Activated gamma-delta T cell treated with Interleukin-2 at 50 U/mL for 16 hours (primary cell): ENCODE measurements at places on chromosomes 11 and 22.

- no peak for DNase-seq
Observed at GRCh38 chr22:42910221-42910942, 53.3 kb upstream of the ARFGAP3 start.

DNA sequence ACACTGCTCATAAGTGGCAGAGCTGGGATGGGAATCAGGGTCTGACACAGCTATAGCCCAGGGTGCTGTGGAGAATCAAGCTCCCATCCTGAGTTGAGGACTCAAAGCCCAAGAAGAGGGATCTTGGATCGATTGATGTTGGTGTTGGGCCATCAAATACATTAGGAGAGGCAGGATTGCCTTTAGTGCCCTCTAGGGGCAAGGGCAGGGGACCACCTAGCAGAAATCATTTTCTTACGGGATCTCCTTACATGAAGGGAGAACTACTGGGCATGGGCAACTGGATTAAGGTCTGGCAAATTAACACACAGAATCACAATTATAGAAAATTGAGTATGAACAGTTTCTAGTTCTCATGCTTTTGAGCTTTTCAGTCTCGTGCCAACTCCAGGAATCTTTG is 24.9 kb upstream of the EMSY start:
- no peak for DNase-seq

GRCh38 chr11:92384358-92384757 is 159.7 kb downstream of the FAT3 start:
- DNase-seq, result no peak

DNA sequence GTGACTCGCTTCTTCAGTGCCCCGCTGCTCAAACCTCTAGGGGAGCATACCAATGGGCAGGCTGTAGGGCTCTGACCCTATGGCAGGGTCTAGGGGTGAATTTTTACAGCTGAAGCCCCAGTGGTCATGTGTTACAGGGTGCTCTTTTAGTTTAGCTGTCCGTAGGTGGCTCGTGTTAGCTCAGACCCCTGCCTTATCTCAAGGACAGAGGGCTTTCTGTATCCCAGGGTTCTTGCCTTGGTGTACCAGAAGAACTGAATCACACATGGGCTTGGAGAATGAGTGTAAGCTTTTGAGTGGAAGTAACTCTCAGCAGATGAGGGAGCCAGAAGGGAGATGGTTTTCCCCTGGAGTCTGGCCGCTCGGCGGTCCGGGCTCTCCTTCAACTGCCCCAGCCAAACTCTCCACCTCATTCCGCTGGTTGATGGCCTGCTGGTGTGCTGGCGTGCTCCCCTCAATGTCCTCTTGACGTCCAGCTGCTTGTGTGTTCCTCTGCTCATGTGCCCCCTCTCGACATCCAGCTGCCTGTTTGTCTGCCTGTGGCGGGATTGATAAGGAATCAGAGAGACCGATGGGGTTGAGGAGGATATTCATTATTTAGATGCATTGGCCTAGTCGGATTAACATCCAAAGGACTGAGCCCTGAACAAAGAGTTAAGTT is 37.5 kb downstream of the BIRC2 start:
- DNase-seq, result no peak

DNA sequence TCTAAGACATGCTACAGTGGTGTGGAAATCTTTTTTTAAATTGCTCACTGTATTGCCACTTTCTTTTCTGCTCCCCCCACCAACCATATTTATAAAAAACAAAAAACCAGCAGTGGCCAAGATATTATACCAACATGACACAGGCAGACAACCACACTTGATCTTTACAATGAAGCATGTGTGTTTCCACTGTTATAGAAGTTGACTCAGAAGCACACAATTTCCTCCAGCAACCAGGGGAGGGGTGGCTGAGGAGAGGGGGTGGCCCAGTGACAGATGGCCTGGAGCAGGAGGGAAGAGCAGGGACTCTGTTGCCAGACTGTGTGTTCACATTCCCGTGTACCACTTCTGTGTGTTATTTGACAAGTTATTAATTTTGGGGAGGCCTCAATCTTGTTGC is 14.8 kb downstream of the CD59 start:
- no peak for DNase-seq

- DNase-seq, result no peak
Observed at GRCh38 chr11:131537196-131537595, 166.8 kb downstream of the NTM start.

GRCh38 chr22:31398231-31398630 is 1.2 kb upstream of the DRG1 start:
- no peak for DNase-seq

GRCh38 chr22:32576553-32577253 is 102.1 kb downstream of the FBXO7 start:
- no peak for DNase-seq

GRCh38 chr11:79720115-79720514 is 279.3 kb upstream of the TENM4 start:
- no peak for DNase-seq

DNA sequence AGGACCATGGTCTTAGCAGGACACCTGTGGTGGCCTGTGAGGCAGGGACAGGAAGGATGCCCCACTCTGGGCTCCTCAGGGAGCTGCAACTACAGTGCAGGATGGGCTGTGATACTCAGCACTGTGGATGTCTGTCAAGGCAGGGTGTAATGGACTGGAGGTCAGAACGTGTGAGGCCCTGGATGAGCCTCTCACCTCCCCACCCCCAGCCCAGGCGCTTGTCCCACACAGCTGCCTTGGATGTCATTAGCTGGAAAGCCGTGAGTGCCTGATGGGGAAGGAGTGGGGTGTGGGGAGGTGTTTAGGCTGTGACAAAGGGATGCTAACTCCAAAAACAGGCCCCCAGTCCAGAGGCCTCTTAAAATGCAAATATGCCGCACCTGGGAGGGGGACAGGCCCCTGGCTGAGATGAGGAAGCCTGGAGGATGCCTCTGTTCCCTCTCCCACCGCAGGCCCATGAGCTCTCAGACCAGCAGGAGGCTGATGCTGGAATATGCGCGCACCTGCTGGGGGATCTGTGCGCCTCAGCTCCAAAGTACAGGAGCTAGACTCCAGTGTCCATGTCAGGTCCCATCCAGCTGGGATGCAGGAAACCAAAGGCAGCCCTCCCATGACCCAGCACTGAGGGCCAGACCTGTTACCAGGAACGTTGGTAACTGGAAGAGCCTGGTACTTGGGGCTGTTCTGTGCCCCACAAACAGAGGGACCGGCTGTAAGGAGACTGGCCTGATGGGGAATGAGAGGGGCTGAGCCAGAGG is 25.1 kb downstream of the RSPH14 start:
- DNase-seq, result no peak

- DNase-seq, result no peak
Observed at GRCh38 chr22:35102663-35103062, 36.7 kb downstream of the ISX start.
